EH (cell line): ENCODE measurements at places on chromosomes 11 and 22.

GRCh38 chr11:102794382-102794781 lies 3.6 kb downstream of the MMP1 start:
- peak; percentile 66 for DNase-seq

- no peak for DNase-seq
Measured at GRCh38 chr22:46581538-46582244, 38.5 kb upstream of the GRAMD4 start.

- peak; percentile 33 for DNase-seq
Measured at GRCh38 chr11:61516675-61517572, 8.4 kb downstream of the LRRC10B start.

DNA sequence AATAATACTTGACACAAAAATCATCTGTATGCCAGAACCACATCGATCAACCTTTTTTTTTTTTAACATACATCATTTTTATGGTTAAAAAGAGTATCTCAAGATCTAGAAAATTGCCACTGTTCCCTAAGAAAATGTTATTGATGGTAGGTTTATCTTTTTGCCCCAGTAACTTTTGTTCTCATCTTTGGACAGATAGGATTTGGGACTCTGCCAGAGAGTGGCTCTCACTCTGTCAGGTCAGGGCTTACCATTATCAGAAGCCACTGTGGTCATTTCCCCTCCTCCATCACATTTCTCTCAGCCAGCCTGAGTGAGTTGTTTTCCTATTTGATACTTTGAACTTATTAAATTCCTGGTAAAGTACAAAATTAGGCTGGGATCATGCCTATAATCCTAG lies 47.9 kb upstream of the YWHAH start:
- DNase-seq, result no peak

DNA sequence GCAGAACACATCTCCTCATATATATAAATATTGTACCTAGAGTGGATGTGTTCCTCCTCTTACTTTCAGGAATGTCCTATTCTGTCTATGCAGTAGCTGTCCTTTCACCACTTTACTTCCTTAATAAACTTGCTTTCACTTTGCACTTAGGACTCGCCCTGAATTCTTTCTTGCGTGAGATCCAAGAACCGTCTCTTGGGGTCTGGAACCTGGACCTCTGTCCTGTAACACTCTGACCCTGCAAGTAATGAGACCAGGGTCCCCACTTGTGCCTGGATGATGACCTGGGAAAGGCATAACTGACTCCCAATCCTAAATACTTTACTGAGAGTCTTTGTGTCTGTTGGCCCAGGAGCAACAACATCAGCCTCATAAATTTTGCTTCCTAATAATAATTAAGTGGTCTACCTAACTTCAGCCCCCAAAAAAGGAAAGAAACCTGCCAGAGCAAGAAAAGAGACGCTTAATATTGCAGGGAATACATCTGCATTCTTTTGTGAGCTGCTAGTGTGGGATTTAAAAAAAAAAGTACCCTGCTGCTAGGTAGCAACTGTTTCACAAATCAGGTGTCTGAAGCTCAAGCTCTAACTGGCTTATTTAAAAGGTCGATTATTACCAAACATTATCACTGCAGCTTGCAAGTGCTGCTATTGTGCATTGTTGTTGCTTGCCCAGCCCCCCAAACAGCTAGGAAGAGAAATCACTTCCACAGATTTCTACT lies 69.3 kb downstream of the FAM168A start:
- peak; percentile 34 for DNase-seq

GRCh38 chr11:130477586-130478203 lies 29.2 kb downstream of the ADAMTS15 start:
- DNase-seq, result peak; percentile 48

DNA sequence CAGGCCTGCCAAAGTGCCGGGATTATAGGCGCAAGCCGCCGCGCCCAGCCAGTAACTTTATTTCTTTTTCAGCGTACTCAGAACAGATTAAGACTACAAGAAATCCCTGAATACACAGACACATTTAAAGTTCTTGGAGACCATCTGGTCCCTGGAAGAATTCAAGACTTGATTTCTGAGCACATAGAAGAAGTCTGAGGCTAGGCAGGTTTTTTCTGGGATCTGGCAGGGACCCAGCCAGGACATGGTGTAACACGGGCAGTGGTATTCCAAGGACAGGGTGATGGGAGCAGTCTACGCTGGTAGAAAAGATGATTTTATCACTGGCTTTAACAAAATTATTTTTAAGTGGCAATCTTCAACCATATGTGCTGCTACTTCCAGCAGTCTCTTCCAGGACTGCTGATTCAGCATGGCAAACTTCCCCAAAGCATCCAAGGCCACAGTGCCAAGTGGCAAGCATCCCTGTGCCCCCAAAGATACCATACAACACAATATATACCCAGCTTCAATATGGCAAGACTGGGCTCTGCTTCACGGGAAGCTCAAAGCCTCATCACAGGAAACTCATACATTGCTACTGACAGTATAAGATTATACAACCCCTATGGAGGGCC lies 105.2 kb upstream of the OR5AK2 start:
- no peak for DNase-seq

DNA sequence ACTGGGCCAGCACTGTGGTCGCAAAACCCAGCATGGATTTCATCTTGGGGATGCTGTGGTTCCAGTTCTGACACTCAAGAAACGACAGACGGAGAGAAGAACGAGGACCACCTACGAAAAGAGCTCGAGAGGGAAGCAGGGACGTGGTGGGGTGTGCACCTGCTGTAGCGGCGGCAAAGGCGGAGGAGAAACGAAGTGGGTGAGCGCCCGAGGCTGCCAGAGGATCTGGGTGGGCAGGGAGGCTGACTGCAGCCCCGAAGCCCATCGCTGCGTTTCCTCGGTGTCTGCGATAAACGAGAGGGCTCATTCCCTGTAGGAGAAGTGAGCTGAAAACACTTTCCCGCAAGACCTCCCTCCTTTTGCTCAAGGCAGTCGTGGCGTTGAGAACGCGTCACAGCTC lies 246.1 kb downstream of the OR4C45 start:
- no peak for DNase-seq

DNA sequence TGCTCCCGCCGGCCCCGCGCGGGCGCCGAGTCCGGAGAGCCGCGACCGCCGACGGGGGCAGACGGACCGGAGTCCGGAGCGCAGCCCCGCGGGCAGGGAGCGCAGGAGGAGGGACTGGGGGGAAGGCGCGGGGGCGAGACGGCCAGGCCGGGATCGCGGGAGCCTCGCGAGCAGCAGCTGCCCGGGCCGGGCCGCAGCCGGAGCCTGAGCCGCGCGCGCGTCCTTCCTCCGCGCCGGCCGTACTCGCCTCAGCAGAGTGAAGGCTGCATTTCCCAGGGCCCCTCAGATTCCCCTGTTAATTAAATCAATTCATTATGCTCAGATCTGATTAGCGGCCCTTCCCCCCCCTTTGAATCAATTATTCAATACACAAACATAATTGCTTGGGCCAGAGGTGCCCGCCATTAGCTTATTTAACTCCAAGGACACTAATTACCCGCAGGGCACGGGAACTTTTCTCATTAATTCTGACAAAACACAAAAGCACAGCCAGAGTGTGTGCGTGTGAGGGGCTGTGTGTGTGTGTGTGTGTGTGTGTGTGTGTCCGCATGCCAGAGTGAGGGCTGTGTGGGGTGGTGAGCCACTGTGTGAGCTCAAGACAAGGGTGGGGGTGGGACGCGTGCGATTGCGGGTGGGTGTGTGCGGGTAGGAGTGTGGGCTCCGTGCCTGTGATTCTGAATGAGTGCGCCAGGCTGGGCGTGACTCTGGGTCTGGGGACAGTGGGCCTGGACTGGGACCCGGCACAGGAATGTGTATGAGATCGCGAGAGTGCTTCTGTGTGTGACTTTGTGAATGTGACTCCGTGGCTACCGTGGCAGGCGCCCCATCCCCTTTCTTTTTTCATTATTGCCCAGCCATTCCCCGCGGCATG lies 5.1 kb upstream of the LMO1 start:
- no peak for DNase-seq

DNA sequence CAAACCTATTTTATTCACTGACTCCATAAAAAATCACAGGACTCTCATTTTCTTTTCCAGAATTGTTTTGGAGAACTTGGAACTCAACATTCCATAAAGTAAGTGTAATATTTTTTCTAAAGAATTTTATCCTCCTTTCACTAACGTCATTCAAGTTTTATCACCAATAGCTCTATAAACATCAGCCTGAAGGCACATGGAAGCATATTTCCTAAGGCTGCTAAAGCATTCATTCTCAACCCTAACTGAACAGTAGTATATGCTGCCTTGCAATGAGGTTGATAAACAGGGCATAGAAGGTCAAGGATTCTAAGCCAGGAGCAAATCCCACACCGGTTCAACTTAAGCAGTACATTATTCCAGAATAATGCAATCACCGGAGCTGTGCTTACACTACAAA lies 273.9 kb downstream of the RAB38 start:
- DNase-seq, result peak; percentile 47

- no peak for DNase-seq
Measured at GRCh38 chr11:104764710-104765045, 133.6 kb downstream of the CASP12 start.

DNA sequence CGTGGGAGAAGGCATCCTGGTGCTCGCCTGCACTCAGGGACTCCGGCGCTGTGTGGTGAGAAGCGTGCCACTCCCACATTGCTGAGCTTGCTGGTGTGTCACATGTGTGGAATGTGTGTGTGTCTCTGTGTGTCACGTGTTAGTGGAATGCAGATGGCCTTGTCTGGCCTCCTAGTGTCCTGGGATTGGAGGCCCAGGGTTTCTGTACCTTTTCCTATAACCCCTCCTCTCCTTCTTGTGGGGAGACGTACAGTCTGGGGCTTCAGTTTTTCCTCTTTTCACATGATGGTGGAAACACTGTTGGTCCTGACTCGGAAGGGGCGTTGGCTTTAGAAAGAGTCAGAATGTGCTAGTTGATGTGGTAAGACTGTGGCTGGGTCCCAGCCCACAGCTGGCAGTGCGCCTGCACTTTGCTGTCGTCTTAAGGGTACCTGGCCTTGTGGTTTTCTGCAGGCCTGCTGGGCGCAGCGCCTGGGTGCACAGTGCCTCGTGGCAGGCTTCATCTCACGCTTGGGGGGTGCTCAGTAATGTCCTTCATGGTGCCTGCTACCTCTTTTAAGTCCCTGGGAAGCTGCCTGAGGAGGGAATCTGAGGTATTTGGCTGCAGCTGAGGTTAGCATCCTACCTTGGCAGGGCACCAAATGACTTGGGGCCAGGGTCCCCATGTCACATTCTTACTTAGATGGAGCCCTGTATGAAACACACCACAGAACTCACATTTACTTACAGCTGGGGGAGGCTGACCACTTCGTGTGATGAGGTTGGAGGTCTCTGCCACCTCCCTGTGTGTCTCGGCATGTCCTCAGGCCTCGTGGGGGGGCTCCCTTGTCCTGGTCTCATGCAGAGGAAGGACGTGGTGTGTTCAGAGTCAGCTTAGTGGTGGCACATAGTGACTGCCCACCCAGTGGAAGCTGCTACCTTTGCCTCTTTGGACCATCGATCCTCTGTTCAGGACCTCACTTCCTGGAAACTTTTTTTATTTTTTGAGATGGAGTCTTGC lies 61.9 kb downstream of the MED15 start:
- DNase-seq, result peak; percentile 99

DNA sequence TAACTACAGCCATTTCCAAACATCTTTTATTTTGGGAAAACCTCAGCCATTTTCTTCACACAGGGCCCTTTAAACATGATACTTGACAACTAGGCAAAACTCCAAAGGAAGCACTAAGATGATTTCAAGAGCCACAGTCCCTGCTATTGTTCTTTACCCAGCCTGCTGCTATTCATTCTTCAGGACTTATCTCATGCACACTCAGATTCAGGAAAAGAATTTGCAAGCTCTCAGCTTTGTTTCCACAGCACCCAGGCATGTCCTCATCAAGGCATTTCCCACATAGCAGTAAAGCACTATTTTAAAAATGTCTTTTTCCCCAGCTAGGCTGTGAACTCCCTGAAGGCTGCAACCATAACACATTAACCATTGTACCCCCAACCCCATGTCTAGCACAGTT lies 609.3 kb upstream of the CCDC90B start:
- no peak for DNase-seq

- no peak for DNase-seq
Measured at GRCh38 chr11:66448523-66448922, 9.9 kb upstream of the MRPL11 start.

DNA sequence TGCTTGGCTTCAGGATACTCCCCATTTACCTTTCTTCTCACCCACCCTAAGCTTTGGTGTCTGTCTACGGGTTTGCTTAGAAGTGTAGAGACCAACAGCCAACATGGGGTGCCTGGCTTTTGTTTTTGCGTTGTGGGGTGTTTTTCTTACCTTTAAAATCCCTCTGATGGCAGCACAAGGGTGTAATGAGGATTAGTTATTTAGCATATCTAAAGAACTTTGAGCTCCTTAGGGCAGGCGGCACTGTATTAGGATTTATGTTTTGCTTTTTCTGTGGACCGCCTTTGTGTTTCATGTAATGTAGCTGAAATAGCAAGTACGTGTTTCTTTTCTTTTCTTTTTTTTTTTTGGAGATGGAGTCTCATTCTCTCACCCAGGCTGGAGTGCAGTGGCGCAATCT lies 8.9 kb downstream of the AP2A2 start:
- DNase-seq, result no peak

DNA sequence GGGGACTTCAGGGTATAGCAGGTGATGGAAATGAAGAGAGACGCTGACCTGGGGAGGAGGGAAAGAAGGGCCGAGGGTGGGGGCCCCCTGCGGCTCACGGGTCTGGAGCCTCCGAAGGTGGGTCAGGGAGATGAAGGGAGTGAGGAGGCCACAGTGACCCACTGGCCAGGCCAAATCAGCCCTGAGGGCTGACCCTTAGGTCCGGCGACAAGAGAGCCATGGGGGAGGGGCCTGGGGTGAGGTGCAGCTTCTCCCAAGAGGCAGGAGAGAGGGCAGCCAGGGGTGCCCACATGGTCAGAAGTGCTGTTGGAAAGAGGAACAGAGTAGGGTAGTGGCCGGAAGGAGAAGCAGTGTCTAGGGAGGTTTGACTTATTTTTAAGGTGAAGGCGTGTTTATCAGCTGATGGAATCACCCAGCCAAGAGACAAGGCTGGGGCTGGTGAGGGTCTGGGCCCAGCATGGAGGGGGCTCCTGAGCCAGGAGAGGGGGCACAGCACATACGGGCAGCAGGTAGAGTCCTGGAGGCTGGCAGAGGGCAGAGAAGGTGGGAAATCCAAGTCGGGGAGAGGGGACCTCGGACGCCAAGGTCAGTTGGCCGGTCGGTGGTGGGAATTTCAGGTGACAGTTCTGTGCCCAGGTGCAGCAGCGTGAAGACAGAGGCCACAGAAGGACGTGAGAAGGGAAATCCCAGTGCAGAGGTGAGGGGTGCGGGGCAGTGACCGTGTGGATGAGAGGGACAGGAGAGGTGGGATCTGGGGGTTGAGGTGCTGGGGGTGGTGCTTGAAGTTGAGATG lies 49.0 kb downstream of the LINC01488 start:
- no peak for DNase-seq

DNA sequence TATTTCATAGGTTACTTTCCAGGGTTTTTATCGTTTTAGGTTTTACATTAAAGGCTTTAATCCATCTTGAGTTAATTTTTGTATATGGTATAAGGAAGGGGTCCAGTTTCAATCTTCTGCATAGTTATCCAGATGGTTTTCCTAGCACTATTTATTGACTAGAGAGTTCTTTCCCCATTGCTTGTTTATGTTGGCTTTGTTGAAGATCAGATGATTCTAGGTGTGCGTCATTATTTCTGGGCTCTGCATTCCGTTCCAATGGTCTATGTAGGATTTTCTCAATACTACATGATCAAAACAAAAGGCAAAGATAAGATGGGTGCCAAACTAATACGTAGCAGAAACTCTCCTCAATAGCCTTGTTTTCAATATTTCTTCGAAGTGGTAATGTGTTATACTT lies 14.3 kb upstream of the RIC3 start:
- DNase-seq, result no peak

GRCh38 chr11:124745270-124745834 lies 5.6 kb downstream of the NRGN start:
- DNase-seq, result no peak

- no peak for DNase-seq
Measured at GRCh38 chr22:37415210-37415609, 12.1 kb downstream of the ELFN2 start.
